ENCODE measurements at places on chromosomes 11 and 22.

GRCh38 chr11:15157181-15157580 is 42.5 kb downstream of the INSC start:
- no peak for DNase-seq

DNA sequence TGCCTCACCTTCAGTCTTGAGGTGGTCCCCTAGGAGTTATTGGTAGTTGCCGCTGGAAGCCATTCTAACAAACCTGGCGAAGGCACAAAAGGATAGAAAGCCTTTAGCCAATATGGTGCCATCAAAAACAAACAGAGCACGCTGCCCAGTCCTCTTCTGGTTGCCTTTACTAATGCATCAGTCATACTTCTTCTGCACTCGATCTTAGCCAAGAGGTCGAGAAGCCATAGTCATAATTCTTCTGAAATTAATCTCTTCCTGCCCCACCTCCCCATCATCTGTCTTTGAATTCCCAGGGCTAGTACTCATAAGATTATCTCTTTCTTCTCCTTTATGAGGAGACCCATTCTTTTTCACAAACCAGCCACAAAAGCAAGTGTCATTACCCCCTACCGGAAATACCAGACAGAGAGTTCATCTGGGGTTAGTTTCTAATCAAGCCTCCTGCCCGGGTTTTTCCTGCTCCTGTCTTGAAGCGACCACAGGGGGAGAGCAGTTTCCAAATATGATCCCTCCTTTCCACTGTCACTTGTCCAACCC is 21.4 kb upstream of the EHF start:
- DNase-seq, result no peak

DNA sequence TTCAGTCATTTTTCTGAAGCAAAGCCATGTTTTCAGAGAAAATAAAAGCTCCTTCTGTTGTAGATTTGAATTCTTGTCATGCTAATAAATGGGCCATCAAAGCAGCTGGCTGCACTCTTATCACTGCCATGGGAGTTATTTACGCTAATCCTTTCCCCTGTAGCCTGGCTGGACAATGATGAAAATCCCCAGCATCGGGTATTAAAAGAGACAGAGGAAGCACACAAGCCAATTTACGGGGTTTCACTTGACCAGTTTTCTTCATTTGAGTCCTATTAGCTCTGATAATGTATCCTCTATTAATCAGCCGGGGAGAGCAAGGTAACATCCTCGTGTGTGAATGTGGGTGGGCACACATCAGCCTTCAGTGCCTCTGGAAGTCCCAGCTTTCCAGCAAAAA is 470.2 kb upstream of the API5 start:
- DNase-seq, result no peak

DNA sequence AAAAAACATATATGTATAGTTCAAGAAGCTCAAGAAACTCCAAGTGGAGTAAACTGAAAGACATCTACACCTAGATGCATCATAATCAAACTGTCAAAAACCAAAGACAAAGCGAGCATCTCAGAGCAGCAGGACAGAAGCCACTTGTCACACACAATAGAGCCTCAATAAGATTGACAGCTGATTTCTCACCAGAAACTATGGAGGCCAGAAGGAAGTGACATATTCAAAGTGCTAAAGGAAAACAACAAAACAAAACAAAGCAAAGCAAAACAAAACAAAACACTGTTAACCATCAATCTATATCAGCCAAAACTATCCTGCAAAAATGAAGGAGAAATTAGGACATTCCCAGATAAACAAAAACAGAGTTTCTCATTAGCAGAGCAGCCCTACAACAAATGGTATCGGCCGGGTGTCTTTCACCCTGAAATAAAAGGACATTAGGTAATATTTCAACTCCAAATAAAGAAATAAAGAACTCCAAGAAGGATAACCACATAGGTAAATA is 65.8 kb upstream of the SEPTIN5 start:
- no peak for DNase-seq

DNA sequence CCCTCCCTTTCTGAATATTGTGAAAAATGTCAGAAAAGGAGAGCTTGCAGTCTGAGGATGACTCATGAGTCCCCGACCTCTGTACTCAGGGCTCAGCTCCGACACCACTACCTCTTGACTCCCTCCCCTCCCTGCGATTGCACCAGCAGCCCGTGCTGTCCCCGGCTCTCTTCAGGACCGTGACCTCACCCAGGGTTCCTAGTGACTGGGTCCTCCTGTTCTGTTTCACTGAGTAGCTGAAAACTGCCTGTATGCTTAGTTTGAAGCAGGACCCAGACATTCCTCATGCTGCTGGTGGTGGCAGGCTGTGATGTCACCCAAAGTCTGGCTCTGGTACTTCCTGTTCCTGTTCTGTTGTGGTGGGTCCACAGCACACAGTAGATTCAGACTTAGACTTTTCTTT is 11.7 kb downstream of the PHRF1 start:
- peak; percentile 24 for DNase-seq

GRCh38 chr11:96579656-96580055 is 189.8 kb downstream of the JRKL start:
- DNase-seq, result no peak

DNA sequence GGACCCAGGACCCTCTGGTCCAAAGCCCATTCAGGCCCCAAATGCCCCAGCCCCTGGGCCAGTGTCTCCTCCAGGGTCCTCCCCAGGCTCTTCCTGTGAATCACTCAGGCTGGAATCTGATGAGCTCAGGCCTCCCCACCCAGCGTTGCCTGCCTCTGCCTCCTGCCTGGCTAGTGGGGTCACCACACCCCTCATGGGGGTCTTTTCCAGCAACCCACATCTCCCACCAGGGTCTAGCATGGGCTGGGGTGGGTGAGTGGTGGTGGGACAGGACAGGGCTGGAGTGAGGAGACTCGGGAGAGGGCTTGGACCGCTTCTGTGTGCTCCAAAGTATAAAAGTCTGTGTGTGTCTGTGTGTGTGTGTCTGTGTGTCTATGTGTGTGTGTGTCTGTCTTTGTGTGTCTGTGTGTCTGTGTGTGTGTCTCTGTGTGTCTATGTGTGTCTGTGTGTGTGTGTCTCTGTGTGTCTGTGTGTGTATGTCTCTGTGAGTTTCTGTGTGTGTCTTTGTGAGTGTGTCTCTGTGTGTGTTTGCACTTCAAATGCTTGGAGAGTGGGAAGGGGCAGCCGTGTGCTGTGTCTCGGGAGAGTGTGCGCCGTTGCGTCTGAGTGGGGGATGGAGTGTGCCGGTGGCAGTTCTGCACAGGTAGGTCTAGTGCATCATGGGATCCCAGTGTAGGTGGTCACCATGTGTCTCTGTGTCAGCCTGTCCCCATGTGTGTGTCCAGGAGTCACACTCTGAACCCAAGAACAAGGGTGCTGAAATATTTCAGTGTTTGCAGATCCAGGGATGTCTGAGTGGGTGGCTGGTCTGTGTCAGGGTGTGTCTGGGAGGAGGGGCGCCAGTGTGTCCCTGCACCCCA is 8.8 kb downstream of the RIN1 start:
- DNase-seq, result no peak

All from stimulated activated CD8-positive, alpha-beta memory T cell treated with anti-CD3 and anti-CD28 coated beads, Interleukin-4, amount 100 ng/mL, for 4 hours (primary cell).